Mammary epithelial cell (primary cell): ENCODE measurements at places on chromosomes 16 and 17. TPM values are rescaled to one million over a fixed set of nuclear protein-coding genes. Genes with fewer than 3 reads are reported as not detected.

- DNase-seq = no peak
Observed at GRCh38 chr16:50635505-50636392, 45.4 kb downstream of the SNX20 start.

GRCh38 chr17:40176754-40177110 is 538 bp upstream of the RAPGEFL1 start:
- peak; percentile 87 for DNase-seq

GRCh38 chr17:4899341-4900230 is at the start of gene C17orf107:
Gene C17orf107, plus strand, starts transcription at chr17:4899536. Its CDS starts 227 bp downstream, at chr17:4899763.
- no peak for DNase-seq

DNA sequence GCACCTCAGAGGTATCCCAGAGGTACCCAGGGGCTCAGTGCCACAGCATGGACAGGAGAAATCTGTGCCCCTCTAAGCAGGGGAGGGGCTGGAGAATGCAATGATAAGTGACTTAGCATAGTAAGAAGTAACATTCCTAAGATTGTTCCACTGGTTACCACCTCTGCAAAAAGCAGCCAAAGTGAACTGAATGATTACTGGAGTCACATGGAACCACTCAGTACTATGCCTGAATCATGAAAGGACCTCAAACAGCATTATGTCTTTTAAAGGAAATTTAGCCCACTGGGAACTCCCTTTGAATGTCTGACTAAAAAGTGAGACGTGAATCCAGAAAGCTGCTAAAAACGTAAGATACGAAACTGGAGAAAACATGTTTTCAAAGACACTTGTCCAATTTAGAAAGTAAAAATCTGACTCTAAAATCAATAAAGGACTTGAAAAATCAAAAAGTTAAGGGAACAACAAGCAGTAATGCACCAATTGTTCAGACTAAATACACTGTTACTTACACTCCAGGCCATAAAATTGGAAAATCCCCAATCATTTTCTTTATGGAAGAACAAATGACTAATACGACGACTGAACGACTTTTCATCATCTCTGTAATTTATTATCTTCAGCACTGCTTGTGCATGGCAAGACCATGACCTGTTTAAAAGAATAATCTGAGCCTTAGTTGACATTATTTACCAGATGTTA is 38.6 kb downstream of the LITAFD start:
- no peak for DNase-seq

DNA sequence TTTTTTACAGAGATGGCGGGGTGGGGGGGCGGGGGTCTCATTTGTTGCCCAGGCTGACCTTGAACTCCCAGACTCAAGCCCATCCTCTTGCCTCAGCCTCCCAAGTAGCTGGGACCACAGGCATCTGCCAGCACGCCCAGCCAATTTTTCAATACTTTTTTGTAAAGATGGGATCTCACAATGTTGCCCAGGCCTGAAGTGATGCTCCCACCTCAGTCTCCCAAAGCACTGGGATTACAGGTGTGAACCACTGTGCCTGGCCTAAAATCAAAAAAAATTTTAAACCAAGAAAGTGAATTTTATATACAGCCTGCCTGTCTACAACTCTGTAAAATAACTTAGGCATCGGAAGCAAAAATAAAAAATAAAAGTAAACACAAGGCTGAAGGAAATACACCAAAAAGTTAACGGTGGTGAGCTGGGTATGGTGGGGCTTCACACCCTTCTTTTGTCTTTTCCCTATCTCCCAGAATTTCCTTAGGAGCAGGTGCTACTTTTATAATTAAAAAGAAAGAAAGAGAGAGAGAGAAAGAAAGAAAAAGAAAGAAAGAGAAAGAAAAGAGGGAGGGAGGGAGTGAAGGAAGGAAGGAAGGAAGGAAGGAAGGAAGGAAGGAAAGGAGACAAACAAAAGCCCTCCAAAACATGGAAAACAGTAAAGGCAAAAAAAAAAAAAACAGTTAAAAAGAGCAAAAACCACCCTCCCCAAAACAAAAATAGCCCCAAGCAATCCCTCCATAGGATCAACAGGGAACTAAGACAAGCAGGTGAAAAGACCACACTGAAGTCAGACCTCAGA is 51.4 kb downstream of the TBC1D16 start:
- DNase-seq = no peak

DNA sequence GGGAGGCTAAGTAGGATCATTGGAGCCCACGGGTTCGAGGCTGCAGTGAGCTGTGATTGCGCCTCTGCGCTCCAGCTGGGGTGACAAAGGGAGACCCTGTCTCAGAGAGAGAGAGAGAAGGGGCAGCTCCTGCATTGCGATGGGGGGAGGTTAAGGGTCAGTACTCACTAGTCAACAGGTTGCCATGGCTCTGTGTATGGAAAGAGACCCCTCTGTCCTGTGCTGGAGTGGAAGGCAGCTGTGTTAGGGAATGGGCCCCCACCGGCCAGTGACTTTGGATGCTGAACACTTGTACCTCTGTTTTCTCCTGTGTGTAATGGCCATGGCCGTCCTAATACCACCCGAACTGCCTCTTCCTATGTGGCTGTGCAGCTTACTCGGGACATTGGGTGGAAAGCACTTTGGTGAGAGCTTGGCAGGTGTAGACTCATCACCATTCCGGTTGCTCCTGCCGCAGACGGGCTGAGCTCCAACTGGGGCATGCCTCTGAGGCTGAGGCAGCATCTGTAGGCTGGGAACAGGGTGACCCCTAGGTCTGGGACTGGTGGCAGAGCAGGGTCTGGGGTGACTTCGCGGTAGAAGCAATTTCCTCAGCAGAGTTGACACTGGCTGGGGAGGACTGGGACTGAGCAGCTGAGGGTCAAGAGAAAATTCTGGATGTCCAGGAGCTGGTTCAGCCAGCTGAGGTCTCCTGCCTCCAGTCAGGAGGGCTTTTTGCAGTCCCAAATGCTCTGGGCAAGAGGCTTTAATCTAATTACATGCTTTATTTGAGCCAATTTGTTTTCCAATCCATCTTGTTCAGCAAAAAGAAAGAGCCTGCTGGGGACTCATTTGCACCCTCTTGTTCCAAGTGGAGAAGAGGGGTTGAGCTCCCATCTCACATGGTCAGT is 184.5 kb downstream of the NTN1 start:
- no peak for DNase-seq

GRCh38 chr17:59719526-59719925 is 12.1 kb downstream of the VMP1 start:
- no peak for DNase-seq

DNA sequence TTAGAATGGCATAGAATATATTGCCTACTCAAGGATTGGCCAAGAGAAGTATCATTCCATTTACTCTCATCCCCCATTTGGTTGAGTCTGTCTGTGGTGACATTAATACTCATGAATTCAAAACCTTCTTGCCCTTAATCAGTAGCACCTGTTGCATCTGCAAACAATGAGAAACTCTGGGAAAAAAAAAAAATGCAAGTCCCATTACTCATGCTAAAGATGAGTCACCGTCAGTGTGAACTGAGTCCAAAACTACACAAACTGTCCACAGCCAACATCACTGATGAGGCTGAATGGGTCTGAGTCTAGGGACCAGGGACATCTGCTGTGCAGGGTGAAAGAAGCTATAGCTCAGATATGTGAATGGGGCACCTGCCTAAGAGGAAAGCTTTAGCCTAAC is 96.9 kb upstream of the ADAMTS18 start:
- peak; percentile 37 for DNase-seq

DNA sequence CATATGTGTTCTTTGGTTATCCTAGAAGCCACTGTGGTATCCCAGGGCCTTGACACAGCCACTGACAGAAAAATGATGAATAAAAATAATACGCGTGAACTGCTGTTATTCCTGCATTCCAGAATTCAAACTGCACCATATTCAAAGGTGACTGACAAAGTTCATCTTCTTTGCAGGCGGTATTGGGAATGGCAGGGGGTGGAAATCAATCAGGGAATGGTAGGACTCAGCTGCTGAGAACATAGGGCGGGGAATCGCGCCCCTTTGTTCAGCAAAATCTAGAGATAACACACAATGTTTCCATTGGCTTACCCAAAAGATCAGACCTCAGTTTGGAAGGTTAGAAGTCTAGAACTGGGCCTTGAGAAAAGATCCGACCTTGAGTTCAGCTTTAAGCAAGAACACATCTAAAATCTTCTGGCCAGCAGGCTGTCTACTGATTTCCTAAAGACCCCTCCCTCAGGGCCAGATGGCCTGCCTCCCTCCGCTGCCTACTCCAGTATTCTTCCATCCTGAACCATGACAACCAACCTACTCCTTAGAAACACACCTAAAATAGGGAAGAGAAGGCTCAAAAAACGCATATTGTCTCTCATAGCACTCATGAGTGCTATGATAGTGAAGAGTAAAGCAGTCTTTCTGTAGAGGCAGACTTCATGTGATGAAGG is 34.1 kb downstream of the CDK5R1 start:
- DNase-seq = no peak

DNA sequence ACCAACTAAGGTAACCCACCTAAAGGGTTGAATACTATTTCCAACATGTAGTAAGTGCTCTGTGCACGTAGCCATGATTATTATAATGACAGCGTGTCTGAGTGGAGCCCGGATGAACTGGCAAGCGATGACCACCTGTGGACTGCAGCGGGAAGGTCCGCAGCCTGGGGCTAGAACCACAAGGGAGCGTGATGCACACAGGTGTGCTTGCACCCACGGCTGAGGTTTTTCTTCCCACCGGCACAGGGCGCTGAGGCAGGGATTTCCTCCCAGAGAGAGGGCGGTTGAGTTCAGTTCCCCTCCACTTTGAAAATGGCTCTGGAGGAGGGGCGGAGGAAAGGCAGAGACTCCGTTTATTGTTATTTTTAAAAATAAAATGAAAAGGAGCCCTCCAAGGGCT is 221.7 kb upstream of the HSBP1 start:
- no peak for DNase-seq

Gene CCL17
- polyA plus RNA-seq = not detected

Gene MT1E
- polyA plus RNA-seq = 2,254 TPM

- DNase-seq = no peak
Observed at GRCh38 chr16:9365370-9365728, 273.9 kb downstream of the HAPSTR1 start.

DNA sequence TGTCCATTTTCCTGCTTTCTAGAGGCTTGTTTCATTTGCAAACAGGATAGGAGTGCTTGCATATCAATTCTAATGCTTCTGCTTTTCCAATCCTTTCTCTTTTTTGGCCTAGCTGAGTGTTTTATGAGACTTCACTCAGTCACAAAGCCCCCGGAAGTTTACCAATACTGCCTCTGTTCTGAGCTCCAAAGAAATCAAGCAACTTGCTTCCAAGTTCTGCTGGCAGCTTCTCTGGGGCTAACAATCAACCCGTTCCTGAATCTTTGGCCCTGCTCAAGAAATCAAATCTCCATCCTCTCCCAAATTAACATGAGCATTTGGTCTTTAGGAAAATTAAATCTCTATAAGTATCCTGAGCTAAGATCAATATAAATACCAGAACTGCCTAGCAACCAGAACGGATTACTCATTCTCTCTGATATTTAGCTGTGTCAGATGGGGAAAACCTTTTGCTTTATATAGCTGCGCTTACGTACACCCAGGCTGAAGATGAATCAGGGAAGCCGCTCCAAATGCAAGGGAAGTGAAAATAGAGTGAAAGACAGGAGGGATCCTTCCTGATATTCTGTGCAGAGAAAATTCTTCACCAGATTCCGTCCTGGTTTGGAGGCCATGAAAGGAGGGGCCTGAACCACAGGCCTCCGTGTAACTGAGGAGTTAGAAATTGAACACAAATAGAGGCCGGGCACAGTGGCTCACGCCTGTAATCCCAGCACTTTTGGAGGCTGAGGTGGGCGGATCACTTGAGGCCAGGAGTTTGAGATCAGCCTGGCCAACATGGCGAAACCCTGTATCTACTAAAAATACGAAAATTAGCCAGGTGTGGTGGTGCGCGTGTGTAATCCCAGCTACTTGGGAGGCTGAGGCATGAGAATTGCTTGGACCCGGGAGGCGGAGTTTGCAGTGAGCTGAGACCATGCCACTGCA is 23.3 kb upstream of the GRB2 start:
- peak; percentile 60 for DNase-seq

- DNase-seq = peak; percentile 97
Observed at GRCh38 chr16:85350973-85351372, 238.7 kb upstream of the CIBAR2 start.

Gene ICAM2
- 0.36 TPM for polyA plus RNA-seq

Gene CHST4
- 0.85 TPM for polyA plus RNA-seq

Gene SULT1A2
- polyA plus RNA-seq = 0.42 TPM

Gene TMEM100
- 0.24 TPM for polyA plus RNA-seq

DNA sequence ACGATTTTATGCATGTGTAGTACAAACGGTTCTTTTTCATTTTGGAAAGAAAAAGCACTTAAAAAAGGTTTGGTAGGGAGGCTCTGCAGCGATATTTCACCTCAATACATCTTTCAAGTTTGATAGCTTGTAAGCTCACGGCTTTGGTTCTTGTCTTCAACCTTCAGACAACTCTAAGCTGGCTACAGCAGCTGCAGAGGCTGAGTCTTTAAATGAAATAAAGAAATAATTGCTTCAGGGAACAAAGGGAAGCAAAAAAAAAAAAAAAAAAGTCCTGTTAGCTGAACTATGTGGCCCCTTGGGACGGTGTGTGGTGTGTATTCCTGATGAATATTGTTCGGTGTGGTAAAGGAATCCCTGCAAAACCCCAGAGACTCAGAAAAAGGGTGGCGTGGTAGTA is 265.1 kb downstream of the NTN1 start:
- no peak for DNase-seq

- no peak for DNase-seq
Observed at GRCh38 chr17:64158406-64158805, 28.5 kb upstream of the ERN1 start.

GRCh38 chr16:87198881-87199280 is 118.3 kb downstream of the C16orf95 start:
- DNase-seq = no peak

Gene CEP295NL
- not detected for polyA plus RNA-seq

Gene PDILT
- polyA plus RNA-seq = not detected

GRCh38 chr17:26818736-26819135 is 475.2 kb upstream of the WSB1 start:
- DNase-seq = peak; percentile 35
